ENCODE measurements at places on chromosomes 3 and 15.
A peak's percentile ranks its signal among the peaks of the same experiment; 100 is the strongest.

- DNase-seq: no peak
Measured at GRCh38 chr15:55802600-55803376, 59.8 kb upstream of the PRTG start.

GRCh38 chr3:134807189-134807588 is 12.1 kb downstream of the EPHB1 start:
- no peak for DNase-seq

GRCh38 chr3:13457593-13457992 is 22.5 kb upstream of the HDAC11 start:
- no peak for DNase-seq

- DNase-seq: no peak
Measured at GRCh38 chr15:23422946-23423708, 23.9 kb downstream of the GOLGA6L2 start.

GRCh38 chr15:81321667-81322066 is 2.3 kb downstream of the STARD5 start:
- DNase-seq: no peak

DNA sequence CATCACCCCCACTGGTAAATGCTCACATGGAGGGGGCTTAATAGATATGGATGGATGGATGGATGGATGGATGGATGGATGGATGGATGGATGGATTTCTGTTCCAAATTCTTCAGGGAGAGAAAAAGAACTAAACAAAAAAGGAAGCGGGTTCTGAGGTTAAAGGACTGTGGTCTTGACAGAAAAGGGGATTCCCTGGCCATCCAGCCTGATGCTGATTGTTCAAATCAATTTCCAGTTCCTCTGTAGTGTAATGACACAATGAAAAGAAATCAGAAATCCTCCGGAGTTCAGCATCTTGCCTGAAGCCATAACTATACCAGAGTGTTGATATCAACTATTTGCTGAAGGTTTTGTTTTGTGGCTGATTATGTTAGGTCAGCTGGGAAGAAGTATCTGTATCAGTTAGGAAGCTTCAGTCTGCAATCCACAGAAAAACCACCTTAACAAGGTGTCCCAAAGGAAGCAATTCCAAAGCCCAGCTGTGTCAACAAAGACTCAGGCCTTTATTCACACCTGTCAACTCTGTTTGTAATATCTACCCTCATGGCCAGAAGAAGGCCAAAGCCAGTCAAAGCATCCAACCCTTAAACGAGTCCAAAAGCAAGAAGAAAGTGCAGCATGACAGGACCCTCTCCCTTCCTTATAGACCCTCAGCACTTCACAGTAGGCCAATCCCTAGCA is 24.5 kb upstream of the RASA2 start:
- no peak for DNase-seq

DNA sequence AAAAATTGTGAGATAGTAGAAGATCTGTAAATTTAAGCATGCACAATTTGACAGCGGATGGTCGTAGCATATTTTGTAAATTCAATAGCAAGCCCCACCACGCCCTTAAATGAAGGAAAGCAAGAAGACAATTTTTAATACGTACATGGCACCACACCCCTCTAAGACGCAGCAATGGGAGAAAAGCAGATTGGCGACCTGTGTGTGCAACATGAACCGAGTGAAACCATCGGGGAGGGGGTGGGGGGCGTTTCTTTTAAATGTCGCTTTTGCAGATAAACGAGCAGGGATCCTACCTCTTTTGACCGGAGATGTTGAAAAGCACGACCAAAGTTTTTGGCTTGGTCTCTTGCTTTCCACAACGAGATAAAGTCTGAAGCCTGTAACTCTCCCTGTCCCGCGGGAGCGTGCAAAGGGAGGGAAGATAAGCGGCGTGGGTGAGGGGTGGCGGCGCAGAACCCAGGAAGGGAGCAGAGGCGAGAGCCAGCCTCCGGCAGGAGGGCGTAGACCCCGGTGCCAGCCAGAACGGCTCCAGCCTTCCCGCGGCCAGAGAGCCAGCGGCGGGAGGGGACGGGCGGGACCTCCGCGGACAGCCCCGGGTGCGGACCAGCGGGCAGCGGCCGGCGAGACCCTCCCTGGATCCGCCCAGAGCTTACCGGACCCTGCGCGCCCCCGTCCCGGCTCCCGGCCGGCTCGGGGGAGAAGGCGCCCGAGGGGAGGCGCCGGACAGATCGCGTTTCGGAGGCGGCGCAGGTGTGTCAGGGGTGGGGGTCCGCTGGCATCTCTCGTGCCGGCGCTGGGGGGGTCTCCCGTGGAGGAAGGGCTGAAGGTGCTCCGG is at the start of gene CHL1:
TSS of gene CHL1 (plus strand) at position 453 of the 838 bp plus-strand sequence. CDS start 123,014 bp downstream, outside the sequence.
- DNase-seq: no peak

DNA sequence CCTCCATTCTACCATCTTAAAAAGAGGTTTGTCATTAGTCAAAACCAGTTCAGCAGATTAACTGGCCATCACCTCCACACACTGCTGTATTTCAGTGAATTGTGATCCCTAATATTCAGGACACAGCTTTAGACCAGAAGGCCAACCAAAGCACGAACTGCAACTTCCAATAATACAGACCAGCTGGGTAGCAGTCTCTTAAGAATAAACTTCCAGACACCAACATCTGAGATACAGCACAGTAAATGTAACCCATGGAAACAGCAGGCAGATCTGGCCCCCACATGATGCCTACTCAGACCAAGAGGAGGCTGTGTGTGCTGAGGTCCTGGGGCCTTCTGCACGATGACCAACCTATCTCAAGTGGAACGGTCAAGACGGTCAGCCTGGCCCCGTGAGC is 34.9 kb downstream of the SPATA12 start:
- no peak for DNase-seq

DNA sequence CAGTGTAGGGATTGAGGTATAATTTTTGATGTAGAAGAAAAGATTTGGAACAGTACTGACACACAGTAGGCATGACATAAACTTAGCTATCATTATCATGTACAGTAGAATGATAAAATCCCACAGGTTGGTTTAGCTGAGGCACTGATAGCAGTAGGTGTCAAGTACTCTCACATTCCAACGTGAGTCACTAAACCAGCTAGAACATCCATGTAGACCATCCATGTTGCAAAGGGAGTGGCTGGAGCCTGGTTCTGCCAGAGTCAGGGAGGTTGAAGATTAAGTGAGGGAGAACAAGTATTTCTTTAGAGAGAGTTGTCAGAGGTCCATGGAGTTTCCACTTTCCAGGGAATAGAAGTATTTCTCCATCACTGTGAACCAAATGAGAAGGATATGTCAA is 157.2 kb upstream of the TMEM108 start:
- no peak for DNase-seq

- no peak for DNase-seq
Measured at GRCh38 chr15:88788816-88789215, 14.4 kb upstream of the ACAN start.

- DNase-seq: peak; percentile 99
Measured at GRCh38 chr15:70447928-70448698, 315.2 kb downstream of the UACA start.

GRCh38 chr3:181610083-181610972 is 101.4 kb upstream of the SOX2 start:
- no peak for DNase-seq

GRCh38 chr15:85706779-85707518 is 87.8 kb downstream of the KLHL25 start:
- peak; percentile 91 for DNase-seq

DNA sequence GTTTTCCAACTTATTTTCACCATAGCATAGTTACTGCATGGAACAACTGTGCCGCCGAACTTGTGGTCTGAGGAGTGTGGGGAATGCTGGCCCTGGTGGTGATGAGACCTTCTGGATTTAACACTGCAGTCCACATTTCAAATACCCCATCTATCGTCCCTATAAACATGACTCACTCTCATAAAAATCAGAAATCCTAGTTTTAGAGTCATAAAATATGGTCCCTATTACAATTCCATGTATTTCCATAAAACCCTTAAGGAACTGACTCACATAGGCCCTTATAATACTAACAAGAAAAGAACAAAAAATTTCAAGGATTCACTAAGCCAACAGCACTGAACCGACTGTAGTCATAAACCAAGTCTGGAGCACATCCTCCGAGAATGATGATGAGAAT is 147.2 kb downstream of the FOXP1 start:
- no peak for DNase-seq

DNA sequence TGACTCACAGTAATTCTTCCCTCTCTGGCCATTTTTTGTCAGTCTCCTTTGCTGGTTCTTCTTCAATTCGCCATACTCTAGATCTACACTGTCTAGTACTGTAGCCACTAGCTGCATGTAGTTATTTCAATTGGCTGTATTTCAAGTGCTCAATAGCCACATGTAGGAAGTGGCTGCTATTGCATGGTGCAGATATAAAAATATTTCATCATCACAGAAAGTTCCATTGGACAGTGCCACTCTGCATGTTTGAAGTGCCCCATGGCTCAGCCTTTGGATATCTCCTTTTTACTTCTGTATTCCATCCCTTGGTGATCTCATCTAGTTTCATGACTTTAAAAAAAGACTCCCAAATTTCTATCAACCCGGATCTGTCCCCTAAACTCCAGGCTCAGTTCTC is 22.1 kb downstream of the PPP2R3A start:
- DNase-seq: peak; percentile 10

GRCh38 chr3:133576169-133576568 is 2.7 kb downstream of the CDV3 start:
- no peak for DNase-seq

- no peak for DNase-seq
Measured at GRCh38 chr3:52254608-52255007, 9.0 kb downstream of the PPM1M start.

GRCh38 chr15:47523681-47524475 is 193.4 kb upstream of the SEMA6D start:
- DNase-seq: peak; percentile 70

GRCh38 chr3:111594205-111594604 is 941 bp downstream of the ZBED2 start:
- no peak for DNase-seq

- DNase-seq: no peak
Measured at GRCh38 chr3:68458581-68458980, 473.8 kb downstream of the TAFA4 start.

DNA sequence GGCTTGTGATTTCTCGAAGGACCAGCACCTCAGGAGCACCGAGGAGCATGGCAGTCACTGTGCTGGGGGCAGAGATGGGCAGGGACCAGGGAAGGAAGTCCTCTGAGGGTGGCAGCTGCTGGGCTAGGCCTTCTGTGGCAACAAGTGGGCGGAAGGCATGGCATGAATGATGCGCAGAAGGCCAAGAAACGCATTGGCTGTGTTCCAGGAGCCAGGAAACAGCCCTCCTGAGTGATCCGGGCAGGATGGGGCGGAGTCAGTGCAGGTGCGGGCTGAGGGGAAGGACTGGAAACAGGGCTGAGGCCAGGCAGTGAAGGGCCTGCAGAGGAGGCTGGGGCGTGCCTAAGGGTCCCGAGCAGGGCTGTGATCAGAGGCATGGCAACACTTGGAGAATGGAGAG is 23.6 kb downstream of the MRPS11 start:
- DNase-seq: no peak

DNA sequence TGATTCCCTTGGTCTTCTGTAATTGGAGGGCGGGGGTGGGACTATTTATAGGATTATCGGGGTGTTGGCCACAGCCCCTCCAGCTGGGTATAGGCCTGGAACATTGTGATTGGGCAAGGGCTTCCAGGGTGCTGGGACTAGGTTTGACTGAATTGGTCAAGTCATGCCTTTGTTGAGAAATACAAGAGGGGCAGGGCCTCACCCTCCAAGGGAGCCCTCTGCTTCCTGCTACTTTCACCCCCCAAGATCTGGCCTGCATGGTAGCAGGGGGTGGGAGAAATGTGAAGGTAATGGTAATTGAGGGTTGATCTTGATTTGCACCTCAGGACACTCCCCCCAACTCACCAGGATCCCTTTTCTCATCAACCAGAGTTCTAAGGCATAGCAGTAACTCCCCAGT is 25.2 kb downstream of the TRIM71 start:
- DNase-seq: peak; percentile 27
